ENCODE measurements at places on chromosomes 11 and 22. TPM values are rescaled to one million over a fixed set of nuclear protein-coding genes. Genes with fewer than 3 reads are reported as not detected.

PHF21B gene
- not detected for total RNA-seq

- H3K4me3 ChIP-seq: no peak overlapping the region
- H3K27ac ChIP-seq: no peak overlapping the region
- no peaks in the 10 kb centered on the region for H3K27me3 ChIP-seq
- H3K4me1 ChIP-seq: no peaks in the 10 kb centered on the region
Observed at GRCh38 chr22:29022101-29022817, 39.4 kb downstream of the C22orf31 start.

DNA sequence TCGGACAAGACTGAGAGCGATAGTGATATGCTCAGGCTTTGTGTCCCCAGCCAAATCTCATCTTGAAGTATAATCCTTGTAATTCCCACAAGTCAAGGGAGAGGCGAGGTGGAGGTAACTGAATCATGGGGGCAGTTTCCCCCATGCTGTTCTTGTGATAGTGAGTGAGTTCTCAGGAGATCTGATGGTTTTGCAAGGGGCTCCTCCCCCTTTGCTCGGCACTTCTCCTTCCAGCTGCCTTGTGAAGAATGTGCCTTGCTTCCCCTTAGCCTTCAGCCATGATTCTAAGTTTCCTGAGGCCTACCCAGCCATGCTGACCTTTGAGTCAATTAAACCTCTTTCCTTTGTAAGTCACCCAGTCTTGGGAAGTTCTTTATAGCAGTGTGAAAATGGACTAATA, 7.5 kb upstream of the FOLR2 start:
- H3K27me3 ChIP-seq: no peaks in the 10 kb centered on the region
- H3K27ac ChIP-seq: no peak overlapping the region
- H3K4me1 ChIP-seq: no peaks in the 10 kb centered on the region
- no peak overlapping the region for H3K4me3 ChIP-seq
- DNase-seq: no peak

GRCh38 chr11:40642284-40642683, 817.2 kb downstream of the LRRC4C start:
- DNase-seq: peak; percentile 30
- H3K27me3 ChIP-seq: no peaks in the 10 kb centered on the region
- no peaks in the 10 kb centered on the region for H3K4me1 ChIP-seq

DNA sequence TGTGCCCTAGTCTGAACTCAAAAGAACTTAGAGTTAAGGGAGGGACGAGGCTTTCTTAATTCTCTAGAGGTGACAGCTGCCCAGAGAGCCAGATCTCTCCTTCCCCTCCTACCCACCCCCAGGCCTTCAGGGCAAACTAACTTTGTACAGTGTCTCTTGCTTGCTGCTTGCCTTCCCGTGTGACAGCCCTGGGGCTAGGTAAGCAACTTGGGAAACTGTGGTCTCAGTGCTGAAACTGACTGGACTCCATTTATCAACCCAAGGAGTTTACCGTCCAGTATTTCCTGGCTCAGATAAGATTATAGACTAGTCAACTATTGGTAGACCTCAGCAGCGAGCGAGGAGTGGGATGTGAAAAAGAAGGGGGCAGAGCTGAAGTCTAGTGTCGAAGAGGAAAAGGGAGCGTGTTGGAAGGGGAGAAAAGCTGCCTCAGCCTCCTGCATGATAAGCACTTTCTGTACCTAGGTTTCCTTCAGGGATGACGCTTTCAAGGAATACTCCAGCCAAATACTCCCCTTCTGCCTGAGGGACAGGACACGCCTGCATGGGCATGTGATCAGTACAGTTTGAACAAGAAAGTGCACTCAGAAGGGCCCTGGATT, 43.3 kb upstream of the WEE1 start:
- peaks cover 34% of the 10 kb centered on the region for H3K4me1 ChIP-seq
- peaks cover 5% of the 10 kb centered on the region for H3K36me3 ChIP-seq
- no peak overlapping the region for H3K27ac ChIP-seq
- peak; percentile 8 for DNase-seq

GRCh38 chr22:27436591-27436990, 365.0 kb downstream of the MN1 start:
- no peak for DNase-seq
- H3K36me3 ChIP-seq: no peaks in the 10 kb centered on the region
- no peaks in the 10 kb centered on the region for H3K4me1 ChIP-seq
- H3K27ac ChIP-seq: no peak overlapping the region
- peaks cover 31% of the 10 kb centered on the region for H3K27me3 ChIP-seq

DNA sequence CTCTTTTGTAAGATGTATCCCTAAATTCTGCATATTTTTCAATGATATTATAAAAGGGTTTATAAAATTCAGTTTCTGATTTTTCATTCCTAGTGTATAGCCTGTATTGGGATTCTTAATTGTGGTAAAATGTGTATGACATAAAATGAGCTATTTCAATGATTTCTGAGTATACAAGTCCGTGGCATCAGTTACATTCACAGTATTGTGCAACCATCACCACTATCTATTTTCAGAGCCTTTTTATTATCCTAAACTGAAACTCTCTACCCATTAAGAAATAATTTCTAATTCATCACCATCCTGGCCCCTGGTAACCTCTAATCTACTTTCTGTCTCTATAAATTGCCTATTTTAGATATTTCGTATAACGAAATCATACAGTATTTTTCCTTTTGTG, 39.8 kb downstream of the EIF3F start:
- peak overlapping the region; percentile 50 for H3K27ac ChIP-seq
- H3K27me3 ChIP-seq: no peaks in the 10 kb centered on the region
- no peaks in the 10 kb centered on the region for H3K36me3 ChIP-seq
- no peak overlapping the region for H3K4me3 ChIP-seq
- no peak for DNase-seq
